ENCODE measurements at places on chromosomes 1 and 21. TPM values are rescaled to one million over a fixed set of nuclear protein-coding genes. Genes with fewer than 3 reads are reported as not detected.

DNA sequence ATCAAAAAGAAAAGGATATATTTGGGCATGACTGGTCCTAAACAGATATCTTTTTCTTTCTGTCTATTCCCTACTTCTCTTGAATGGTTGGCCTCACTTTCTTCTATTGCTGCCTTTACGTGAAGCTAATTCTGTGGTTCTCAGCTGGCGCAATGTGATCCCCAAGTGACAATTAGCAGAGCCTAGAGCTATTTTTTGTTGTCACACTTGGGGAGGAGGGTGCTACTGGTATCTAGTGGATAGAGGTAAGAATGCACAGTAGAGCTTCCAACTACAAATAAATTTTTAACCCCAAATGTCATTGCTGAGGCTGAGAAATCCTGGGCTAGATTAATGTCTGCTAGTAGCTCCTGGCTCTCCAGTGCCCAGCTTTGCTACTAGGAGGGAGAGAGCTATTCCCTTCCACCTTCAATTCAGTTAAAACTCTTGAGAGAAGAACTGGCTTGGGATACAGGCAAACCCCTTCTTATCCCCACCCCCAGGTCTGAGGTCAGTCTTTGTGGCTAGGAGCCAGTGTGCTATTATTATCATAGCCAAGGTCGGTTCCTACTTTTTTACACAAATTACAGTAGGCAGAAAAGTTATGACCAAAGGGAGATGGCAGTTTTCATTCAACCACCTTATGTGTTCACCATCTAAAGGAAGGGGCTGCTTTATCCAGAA, 102.1 kb downstream of the SNX7 start:
- peak; percentile 10 for DNase-seq

- no peak for DNase-seq
Measured at GRCh38 chr21:44780137-44780502, 21.5 kb downstream of the UBE2G2 start.

DNA sequence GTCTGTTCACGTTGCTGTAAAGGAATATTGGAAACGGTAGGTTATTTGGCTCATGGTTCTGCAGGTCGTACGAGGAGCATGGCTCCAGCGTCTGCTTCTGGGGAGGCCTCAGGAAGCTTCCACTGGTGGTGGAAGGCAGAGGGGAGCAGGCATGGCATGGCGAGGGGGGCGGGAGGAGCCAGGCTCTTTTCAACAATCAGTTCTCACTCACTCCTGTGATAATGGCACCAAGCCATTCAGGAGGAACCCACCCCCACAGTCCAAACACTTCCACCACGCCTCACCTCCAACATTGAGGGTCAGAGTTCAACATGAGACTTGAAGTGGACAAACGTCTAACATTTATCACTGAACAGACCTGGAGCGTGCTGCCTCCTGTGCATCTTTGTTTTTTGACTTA, 141.2 kb downstream of the PGBD5 start:
- DNase-seq = no peak

DNA sequence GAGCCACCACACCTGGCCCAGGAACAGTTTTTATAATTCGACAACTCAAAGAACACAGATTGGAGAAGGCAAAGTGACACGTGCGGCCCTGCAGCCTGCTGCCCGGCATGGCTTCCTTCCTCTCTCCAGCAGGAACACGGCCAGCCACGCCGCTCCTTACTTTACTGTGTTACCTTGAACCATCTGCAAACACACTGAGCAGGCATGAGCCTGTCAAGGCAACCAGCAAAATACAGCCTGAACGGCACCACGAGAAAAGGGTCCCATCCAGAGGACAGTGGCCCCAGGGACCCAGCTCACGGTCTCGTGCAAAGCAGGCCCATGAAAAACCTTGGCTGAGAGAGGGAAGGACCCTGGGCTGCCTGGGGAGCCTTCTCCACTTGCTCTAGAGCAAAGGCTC, 38.8 kb downstream of the NPHP4 start:
- no peak for DNase-seq

- no peak for DNase-seq
Measured at GRCh38 chr1:30148676-30149075, 574.7 kb downstream of the MATN1 start.

DNA sequence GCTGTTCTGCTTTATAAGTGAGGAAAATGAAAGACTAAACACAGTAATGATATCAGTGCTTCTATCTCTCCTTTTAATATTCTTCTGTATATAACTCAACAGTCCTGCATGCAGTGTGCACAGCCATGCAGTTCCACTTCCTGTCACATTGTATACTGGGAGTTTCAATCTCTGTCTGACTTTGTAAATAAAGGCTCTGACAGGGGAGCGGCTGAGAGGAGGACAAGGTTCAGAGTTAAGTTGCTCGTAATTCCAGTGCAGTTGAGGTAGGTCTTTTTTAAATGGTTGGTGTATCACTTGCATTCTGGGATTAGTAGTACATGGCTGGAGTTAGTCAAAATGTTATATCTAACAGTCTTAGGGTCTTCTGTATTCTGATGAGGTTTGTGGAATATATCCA, 264.5 kb downstream of the OLFM3 start:
- DNase-seq = no peak

GRCh38 chr1:194734970-194735369, 1548.6 kb upstream of the B3GALT2 start:
- DNase-seq = no peak

DNA sequence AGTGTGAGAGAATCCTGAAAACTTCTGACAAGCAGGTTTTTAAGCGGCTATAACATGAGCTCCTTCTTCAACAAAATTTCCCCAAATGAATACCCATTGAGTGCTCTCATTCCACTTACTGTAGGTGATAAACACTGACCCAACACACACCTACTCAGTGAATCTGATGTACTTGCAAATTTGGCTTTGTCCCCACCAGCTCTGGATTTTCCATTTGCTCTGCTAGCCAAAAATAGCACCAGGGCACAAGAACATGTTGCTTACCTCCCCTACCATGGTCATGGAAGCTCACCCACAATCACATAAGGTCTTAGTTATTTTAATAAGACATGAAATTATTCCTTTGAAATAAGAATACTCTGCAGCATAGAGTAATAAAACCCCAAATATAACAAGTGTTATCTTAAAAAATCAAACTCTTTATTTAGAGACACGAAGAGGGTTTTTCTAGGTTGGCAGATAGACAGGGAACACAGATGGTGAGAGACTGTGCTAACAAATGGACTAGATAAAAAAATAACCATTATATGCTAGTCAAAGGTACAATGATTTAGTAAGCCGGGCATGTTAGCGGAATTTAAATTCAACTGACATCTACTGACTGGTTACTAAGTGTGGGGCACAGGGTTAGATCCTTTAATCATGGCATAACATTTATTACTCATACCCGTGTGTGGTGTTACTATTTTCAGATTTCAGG, 291.9 kb downstream of the KCNH1 start:
- DNase-seq = no peak

DNA sequence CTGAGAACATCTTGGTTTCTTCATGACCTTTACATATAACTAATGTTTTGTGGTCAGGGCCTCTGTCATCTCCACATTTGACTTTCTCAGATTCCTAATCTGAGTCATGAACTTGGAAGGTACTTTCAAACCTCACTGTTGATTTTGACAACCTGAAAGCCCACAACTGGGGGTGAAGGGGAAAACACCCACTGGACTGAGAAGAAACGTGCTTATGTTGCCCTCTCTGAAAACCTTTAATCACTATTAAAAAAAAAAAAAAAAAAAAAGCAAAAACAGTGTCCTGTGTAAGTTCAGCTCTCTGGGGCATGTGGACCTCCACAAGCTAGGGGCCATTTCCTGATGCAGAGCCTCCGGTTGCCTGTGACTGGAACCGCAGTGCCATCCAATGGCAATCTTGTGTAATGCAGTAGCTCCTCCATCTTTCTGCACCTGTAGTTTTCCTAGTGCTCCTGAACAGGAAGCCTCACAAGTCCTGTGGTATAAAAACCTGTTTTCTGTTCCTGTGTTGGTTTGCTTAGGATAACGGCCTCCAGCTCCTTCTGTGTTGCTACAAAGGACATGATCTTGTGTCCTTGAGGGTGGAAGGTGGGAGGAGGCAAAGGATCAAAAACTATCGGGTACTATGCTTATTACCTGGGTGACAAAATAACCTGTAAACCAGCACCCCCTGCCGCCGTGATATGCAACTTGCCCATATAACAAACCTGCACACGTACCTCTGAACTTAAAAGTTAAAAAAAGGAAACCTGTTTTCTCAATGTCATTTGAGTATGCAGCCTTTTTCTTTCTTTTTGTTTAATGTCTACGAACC, 124.5 kb downstream of the ZNF648 start:
- DNase-seq = peak; percentile 10

- DNase-seq = peak; percentile 54
Measured at GRCh38 chr1:201072922-201073321, 39.3 kb downstream of the CACNA1S start.

DNA sequence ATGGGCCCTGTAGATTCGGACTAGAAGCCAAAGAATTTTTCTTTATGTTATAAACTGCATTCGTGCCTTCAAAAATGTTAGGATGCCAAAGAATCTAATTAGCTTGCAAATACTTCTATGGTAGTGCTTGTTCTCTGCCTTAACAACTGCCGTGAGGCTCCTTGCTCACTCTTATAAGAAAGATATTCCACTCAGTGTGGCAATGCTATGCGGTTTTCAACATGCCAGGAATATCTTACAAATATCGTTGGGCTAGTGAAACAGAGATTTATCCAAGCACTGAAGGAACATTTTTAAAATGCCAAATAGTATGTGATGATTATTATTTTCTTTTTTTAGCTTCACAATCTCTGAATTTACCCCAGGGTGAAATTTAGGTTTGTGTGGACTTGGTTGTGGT, 198.2 kb downstream of the GREM2 start:
- DNase-seq = no peak

DNA sequence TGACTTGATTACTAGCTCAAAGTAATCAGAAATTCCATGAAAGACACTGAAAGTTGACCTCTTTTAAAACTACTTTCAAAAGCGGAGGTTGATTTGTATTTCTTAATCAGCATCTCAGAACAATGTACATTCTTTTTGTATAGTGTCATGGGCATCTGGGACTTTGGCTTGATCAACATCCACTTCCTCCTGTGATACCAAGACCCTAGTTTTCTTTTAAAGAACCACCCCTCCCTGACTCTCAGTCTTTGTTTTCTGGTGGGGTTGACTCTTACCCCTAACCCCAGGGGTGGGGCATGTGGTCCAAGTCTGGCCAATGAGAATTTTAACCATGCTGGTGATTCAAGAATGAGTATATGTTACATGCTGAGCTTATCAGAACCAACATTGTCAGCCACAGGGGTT, 21.7 kb upstream of the IRF2BP2 start:
- peak; percentile 36 for DNase-seq

DNA sequence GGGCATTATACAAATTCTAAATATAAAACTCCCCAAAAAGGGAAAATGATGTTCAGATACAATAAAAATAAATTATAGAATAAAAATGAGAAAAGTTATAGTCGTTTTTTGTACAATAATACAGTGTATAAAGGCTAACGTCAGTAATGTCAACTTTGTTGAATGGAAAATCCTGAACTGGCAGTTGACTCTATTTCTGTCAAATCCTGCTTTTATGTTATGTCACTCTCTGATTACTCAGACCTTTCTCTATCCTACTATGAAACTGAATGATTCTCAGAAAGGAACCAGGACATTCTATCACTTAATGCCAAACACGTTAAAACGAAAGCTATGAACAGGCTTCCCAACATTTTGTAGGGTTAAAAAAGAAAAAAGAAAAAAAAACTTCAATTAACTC, 636.4 kb downstream of the USP25 start:
- no peak for DNase-seq

DNA sequence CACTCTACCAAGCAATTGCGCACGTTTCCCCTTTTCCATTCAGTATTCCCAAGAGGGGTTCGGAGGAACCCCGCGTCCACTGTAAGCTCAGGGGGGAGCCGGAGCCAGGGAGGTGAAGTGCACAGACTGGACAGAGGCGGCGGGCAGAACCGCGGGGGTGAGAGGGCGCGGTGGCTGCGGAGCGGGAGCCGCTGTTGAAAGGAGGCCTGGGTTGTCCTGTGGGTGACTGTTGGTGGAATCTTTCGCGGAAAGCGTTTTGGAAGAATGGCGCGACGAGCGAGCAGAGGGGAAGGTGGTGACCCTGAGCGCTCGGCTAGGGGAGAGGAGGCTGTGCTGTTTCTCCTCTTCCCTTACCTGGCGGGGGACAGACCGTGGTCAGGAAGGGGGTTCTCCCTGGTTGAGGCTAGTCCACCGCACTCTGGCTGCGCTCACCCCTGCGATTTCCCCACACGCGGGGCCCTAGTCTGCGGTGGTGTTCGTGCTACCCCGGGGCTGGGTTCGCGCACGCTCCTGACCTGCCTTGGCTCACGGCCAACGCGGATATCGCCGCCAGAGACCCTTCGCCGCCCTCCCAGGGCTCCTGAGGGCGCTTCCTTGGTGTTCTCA, 92.8 kb downstream of the PRKAB2 start:
- DNase-seq = no peak

GRCh38 chr1:43382027-43382779, 7.4 kb downstream of the MED8 start:
- peak; percentile 46 for DNase-seq

DNA sequence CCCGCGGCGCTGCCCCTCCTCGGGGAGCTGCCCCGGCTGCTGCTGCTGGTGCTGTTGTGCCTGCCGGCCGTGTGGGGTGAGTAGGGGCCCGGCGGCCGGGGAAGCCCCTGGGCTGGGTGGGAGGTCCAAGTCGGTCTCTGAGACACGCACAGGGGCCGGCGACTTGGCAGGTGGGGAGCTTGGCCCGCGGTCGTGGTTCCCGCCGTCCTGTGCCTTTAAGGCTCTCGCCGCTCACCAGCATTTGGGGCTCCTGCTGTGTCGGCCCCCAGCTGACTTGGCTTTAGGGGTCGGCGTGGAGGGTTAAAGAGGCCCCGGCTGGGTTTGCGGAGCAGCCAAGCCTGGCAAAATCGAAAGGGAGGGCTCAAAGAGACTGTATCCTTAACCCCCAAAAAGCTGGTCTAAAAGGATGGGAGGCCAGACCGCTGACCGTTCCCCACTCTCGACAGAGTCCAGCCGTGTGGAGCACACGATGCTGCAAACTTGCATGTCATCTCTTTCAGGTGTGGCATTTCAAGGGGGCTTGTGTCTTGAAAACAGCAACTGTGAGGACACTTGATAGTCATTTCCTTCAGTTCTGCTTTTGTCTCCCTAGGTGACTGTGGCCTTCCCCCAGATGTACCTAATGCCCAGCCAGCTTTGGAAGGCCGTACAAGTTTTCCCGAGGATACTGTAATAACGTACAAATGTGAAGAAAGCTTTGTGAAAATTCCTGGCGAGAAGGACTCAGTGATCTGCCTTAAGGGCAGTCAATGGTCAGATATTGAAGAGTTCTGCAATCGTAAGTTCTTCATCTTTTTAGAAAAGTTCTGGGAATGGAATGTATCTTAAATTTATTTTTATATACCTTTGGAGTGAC, 540 bp downstream of the CD55 start:
- DNase-seq = peak; percentile 19

The RNU1-2 gene
- total RNA-seq = under 0.01 TPM

The RIMKLA gene
- total RNA-seq = 4.8 TPM

The NTRK1 gene
- not detected for total RNA-seq

The ZFP69B gene
- 6.5 TPM for total RNA-seq

The EBNA1BP2 gene
- 28.4 TPM for total RNA-seq

The NFASC gene
- 6.0 TPM for total RNA-seq
